ENCODE measurements at places on chromosomes 7 and 10.

GRCh38 chr7:27082171-27082570 lies 13.6 kb downstream of the HOXA1 start:
- DNase-seq = no peak

- DNase-seq = no peak
Measured at GRCh38 chr10:99682032-99682431, 22.7 kb downstream of the ENTPD7 start.

- peak; percentile 70 for DNase-seq
Measured at GRCh38 chr10:89255793-89256192, 4.2 kb upstream of the LIPA start.

DNA sequence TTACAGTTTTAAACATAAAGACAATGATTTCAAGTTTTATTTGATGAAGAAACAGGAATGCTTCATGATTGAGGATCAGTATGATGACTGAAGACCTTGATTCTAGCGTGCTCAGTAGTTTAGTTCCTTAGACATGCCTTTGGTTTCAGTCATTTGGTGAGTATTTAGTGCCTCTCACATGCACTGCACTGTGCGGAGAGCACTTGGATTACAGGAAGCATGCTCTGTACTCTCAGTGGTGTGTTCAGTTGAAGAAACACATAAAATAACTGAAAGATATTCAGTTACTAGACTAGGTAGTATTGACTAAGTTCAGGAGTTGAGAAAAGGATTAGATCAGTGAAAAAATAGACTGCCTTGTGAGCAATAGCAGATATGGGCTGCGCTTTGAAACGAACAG lies 25.5 kb downstream of the RBM17 start:
- DNase-seq = no peak

DNA sequence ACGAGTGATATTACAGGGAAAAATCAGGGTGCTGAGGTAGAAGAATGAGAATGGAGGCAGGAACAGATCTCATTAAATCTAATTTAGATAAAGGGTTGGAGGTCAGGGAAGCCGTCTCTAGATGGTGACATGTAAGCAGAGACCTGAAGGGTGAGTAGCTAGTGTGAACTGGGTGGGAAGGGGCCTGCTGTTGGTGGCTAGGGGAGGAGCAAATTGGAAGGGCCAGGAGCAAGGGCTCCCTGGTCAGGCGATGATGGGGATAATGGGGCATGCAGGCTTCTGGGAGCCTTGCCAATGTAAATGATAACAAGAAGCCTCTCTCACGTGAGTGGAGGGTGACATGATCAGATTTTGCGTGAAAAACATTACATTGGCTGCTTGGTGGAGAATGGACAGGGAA lies 76.3 kb downstream of the WDFY4 start:
- no peak for DNase-seq

- no peak for DNase-seq
Measured at GRCh38 chr7:123003539-123004126, 8.1 kb upstream of the TAS2R16 start.

- no peak for DNase-seq
Measured at GRCh38 chr7:44400033-44400511, 74.7 kb upstream of the CAMK2B start.

GRCh38 chr7:99128076-99128950 lies 15.6 kb downstream of the SMURF1 start:
- no peak for DNase-seq

DNA sequence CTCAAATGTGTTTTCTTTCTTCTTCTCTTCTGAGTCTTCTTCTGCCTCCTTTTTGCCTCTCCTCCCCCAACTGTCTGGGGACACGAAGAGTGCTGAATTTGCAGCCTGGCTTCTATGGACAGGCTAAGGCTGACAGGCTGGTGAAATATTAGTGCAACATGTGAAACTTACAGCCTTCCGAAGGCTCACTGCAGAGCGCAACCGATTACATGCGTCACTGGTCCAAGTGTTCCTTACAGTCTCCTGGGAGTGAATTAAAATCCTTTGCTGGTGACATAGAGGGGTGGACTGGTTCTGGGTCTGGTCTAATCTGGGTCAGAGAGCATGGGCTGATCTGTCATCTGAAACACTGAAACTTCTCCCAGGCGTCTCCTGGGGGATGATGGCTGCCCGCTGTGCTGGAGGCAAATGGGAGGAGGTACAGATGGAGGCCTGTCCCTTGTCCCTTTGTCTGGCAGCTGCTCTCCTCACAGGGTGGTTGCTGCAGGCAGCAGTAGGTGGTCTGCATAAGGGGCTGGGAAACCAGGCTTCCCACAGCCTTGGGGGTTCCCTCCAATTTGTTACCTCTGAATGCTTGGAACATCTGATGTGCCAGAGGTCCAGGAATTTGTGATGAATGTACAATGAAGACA lies 143.8 kb upstream of the BMPER start:
- no peak for DNase-seq

- DNase-seq = no peak
Measured at GRCh38 chr10:14468023-14468441, 137.3 kb upstream of the FRMD4A start.

DNA sequence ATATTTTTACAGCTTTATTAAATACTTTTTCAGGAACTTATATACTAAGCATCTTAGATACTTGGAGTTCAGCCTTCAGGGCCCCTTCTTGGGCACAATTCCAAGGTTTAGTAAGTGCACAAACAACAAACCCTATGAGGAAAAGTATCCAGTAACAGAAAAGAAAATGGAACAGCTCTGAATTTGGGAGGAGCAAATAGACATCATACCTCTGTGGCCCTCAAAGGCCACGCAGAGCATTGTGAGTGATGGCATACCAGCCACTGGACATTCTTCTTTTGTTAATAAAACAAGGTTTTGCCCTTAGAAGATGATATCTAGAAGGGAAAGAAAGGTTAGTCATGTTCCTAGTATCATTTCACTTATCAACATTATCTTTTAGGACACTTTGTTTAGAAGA lies 46.0 kb downstream of the ST7 start:
- no peak for DNase-seq

DNA sequence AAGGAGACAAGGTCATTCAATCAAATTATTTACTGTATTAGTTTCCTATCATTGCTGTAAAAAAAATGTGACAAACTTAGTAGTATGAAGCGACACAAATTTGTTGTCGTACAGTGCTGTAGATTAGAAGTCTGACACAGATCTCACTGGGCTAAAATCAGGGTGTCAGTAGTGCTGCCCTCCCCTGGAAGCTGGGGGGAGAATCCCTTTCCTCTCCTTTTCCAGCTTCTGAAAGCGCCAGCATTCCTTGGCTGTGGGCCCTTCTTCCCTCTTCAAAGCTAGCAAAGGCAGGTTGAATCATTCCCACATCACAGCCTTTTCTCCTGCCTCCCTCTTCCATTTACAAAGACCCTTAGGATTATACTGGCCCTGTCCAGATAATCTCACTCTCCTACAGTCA lies 28.0 kb downstream of the VPS41 start:
- no peak for DNase-seq

DNA sequence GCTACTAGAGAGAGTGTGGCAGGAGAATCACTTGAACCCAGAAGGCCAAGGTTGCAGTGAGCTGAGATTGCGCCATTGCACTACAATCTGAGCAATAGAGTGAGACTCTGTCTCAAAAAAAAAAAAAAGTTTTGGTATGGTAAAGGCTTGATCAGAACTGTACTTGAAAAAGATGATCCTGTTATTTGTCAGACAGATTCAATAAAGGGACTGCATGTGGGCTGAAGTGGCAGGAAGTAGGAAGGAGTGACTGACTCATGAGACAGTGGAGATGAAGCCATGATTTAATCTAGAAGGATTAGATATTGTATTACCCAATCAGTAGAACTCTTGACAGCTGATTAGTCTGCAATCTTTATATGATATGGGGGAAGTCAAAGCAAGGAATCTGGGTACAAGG lies 2.7 kb upstream of the TMEM254 start:
- no peak for DNase-seq

GRCh38 chr7:98193474-98194180 lies 17.6 kb upstream of the BHLHA15 start:
- no peak for DNase-seq

DNA sequence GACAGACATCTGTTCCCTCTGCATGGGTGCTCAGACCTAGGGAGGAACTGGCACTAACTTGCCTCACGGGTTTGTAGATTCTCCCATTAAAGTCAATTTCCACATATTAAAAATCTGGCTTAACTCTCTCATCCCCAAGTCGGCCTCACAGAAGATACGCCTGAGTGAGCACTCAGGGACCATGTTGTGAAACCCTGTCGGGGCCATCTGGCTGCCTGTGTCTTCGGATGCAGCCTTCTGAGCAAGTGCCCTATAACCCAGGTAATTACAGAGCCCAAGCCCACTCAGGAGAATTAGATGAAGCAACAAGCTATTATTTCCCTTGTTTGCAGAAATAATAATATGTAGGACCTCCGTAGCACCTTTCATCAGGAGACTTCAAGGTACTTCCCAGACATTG lies 219.3 kb upstream of the GLI3 start:
- DNase-seq = no peak

DNA sequence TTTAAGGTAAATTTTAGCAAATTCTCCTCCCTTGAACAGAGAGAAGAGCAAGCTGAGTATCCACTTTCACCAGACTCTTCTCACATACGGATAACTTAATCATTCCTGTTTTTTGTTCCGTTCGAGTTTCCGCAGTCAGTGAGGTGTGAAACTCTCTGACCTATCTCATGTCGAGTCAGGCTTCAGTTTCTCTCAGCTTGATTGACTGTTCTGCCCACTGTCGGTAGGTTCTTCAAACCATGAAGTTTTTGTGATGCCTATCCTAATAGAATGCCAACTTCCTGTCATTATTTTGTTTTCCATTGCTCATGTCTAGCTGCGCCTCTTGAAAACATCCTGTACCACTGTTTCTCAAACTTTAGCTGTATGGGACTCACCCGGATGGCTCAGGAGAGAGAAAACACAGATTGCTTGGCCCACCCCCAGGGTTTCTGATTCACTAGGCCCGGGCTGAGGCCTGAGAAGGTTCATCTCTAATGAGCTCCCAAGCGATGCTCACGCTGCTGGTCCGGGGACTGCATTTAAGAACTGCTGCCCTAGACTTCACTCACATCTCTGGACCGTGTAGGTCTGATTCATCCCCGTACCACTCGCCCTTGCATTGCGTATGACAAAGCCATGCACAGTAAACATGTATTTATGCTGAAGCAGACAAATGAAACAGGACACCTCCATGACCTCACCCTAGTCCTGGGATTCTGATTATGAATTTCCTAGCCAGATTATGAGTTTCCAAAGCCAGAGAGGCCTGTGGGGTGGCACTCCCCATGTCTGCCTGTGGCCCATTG lies 208.4 kb upstream of the AGK start:
- no peak for DNase-seq

Measured in CD14-positive monocyte (primary cell).